Activated T-helper 1 cell treated with anti-CD3 and anti-CD28 coated beads, Interleukin-12 subunit alpha, Interleukin-12 subunit beta, Interleukin-2, Interleukin-4 antibody, amounts not matched to agents 30 ng/mL and 10 ng/mL and 1 ng/mL, durations not matched to agents 14 hours and 24 hours and 36 hours (primary cell): ENCODE measurements at places on chromosomes 5 and 9. TPM values are rescaled to one million over a fixed set of nuclear protein-coding genes. Genes with fewer than 3 reads are reported as not detected.

Gene FOXD4L3
- total RNA-seq, result 0.17 TPM in 1 of 2 replicates, not detected in the other

Gene DOLK
- 17.7 and 18.1 TPM in 2 replicates for total RNA-seq

Gene ZNF300
- 0.56 and 0.57 TPM in 2 replicates for total RNA-seq

DNA sequence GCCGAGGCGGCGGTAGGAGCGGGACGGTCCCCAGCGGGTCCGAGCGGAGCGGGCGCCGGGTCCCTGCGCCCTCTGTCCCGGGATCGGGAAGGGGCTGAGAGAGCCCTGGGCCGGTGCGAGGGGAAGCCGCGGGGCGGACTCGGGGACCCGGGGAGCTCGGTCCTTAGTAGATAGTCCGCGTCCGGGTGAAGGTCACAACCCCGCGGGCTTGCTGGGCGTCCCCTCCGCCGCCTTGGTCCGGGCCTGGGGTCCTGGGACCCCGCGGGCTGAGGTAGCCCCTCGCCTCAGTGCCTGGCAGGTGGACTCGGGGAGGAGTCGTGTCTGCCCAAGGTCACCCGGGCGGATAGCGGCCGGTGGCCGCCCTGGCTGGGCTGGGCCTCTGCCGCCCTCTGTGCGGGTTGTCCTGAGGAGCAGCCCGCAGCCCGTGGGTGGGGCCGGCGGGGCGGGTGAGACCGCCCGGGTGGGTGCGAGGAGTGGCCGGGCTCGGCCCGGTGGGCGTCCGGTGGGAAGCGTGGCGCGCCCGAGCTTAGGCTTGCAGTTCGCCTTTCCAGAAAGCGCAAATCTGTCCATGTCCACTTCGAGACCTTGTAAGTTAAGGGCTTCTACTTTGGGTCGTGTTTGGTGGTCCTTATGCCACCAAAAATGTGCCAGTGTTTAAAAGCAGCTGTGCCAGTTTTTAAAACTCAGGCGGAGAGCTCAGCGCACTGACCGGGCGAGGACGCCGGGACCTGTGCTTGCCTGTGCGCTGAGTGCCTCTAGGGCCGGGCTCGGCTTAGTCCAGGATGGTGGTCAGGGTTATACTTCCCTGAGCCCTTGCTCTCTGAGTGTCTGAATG, 554 bp downstream of the SDHA start:
- peak overlapping the region; percentile 94 for H3K27ac ChIP-seq
- peak overlapping the region; percentile 96 for H3K4me3 ChIP-seq
- no peaks in the 10 kb centered on the region for H3K27me3 ChIP-seq

- no peak for DNase-seq
- peaks cover 37% of the 10 kb centered on the region for H3K27me3 ChIP-seq
- H3K27ac ChIP-seq, result no peak overlapping the region
- no peaks in the 10 kb centered on the region for H3K4me1 ChIP-seq
Observed at GRCh38 chr5:73170522-73170921, 2.5 kb upstream of the TMEM174 start.

- H3K4me1 ChIP-seq, result peaks cover 11% of the 10 kb centered on the region
- H3K27ac ChIP-seq, result no peak overlapping the region
- H3K4me3 ChIP-seq, result no peak overlapping the region
- no peaks in the 10 kb centered on the region for H3K36me3 ChIP-seq
- DNase-seq, result no peak
- peaks cover 6% of the 10 kb centered on the region for H3K27me3 ChIP-seq
Observed at GRCh38 chr5:6396043-6396442, 17.7 kb upstream of the MED10 start.

DNA sequence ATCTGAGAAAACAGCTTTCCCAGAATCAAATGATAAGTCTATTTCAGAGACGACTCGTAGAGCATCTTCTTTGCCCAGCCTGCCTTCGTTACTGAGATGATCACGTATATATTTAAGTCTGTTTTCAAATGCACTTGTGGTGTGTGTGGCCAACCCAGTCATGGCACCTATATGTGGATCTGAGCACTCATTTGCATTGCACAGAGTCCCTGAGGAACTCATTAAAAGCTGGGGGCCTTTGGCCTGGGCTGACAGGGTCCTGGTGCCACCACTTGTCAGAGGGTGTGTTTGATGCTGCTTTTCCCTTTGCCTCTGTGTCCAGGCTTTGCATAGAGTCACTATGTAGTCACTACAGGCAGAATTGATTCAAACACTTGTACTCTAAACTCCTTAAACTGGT, 17.4 kb upstream of the DMRT3 start:
- no peaks in the 10 kb centered on the region for H3K4me1 ChIP-seq

DNA sequence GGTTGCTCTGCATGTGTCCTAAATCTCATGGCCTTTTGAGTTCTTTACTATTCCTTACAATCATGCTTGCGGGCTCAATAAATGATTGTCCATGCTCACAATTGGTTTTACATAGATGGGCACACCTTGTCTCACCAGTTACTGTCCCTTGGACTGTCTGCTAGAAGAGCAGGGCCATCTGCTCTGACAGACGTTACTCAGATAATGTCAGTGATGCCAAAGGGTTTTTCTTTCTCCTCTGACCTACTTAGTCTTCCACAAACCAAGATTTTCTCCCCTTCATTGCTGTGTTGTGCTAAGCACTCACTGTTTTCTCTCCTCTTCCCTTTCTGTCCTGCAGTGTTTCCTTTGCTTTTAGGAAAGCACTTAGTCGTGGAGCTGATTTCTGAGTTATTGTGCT, 562.3 kb downstream of the KIF4B start:
- no peaks in the 10 kb centered on the region for H3K4me1 ChIP-seq
- H3K4me3 ChIP-seq, result no peak overlapping the region
- H3K27me3 ChIP-seq, result no peaks in the 10 kb centered on the region
- H3K27ac ChIP-seq, result no peak overlapping the region
- DNase-seq, result no peak

DNA sequence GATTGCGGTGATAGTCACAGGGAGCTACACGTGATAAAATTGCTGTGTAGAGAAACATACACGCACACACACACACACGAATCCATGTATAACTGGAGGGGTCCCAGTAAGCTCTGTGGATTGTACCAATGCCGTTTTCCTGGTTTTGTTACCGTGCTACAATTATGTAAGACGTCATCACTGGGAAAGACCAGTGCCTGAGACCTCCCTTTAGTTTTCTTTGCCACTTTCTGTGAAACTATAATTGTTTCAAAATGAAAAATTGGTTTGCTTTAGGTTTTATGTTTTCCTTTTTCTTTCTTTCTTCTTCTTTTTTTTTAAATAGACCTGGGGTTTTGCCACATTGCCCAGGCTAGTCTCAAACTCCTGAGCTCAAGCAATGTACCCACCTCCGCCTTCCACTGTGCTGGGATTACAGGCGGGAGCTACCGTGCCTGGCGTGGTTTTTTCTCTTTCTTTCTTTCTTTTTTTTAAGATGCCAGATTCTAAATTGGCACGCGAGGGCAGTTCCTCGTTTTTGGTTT, 21.3 kb downstream of the OR2V2 start:
- H3K4me3 ChIP-seq, result peak overlapping the region; percentile 25
- peaks cover 2% of the 10 kb centered on the region for H3K36me3 ChIP-seq
- peaks cover 68% of the 10 kb centered on the region for H3K4me1 ChIP-seq
- peaks cover 54% of the 10 kb centered on the region for H3K27me3 ChIP-seq

GRCh38 chr9:136291306-136292025, 12.4 kb downstream of the CCDC187 start:
- no peak overlapping the region for H3K27ac ChIP-seq
- no peak for DNase-seq
- no peaks in the 10 kb centered on the region for H3K27me3 ChIP-seq
- no peaks in the 10 kb centered on the region for H3K36me3 ChIP-seq
